ENCODE measurements at places on chromosomes 1 and 21.
A peak's percentile ranks its signal among the peaks of the same experiment; 100 is the strongest.

GRCh38 chr1:168217664-168218063, 8.1 kb upstream of the SFT2D2 start:
- no peak for DNase-seq

DNA sequence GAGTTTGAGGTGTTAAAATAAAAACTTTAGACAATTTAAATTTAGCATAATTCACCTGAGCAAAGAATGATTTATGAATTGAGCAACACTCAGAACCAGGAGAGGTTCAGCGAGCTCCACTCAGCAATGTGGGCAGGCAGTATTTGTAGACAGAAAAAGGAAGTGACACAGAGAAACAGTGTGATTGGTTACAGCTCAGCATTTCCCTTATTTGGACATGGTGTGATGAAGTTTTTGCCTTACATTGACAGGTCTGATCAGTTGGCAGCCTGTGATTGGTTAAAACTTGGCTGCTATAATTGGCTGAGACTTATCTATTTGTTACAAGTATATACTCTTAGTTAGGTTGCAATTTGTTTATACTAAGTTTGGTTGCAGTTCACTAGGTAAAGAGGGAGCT, 621.2 kb upstream of the PRMT6 start:
- DNase-seq, result no peak

DNA sequence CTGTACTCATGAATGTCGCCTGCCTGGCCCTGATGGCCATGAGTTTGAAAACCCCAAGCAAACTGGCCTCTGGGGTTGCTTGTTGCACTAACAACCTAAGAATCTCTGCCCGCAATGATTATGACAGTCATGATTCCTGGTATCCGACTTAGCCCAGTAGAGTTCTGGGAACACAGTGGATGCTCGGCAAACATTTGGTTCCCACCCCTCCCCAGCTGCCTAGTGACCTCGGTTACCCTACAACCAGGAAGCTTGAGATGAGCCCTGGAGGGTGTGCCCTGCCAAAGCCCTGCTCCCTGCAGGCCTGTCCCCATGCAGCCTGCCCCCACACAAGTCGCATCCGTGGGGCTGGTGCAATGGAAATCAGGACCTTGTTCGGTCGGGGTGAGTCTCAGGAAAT, 76.0 kb upstream of the ZBTB40 start:
- DNase-seq, result no peak

DNA sequence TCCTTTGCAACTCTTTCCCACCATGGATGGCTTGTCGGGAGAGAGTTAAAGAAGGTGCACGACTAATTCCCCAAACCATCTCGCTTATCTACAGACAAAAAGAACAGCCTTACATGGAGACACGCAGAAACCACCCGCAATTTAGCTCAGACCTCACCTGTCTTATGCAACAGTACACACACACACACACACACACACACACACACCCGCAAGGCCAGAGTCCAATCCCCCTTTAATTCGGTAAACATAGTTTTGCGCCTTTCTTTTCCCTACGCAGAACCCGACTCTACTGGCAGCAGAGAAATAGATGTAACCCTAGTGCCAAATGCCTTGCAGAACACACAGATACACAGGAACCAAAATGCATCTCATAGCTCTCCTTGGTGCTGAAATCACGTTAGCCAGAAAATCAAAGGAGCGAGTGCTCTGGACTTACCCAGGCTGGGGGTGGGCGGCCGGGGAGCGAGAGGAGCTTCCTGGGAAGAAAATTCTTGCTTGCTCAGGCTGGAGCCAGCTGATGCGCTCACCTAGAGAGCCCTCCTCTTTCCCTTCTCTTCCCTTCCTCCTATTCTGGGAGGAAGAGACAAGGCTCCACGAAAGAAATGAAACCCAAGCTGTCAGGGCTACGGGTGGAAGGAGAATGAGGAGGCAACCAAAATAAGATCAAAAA, 470 bp downstream of the TNR start:
- no peak for DNase-seq

- DNase-seq, result no peak
These were observed 577.7 kb downstream of the MRPL39 start for GRCh38 chr21:25029580-25029979.

GRCh38 chr1:77742011-77742555, 17.6 kb downstream of the USP33 start:
- DNase-seq, result no peak

DNA sequence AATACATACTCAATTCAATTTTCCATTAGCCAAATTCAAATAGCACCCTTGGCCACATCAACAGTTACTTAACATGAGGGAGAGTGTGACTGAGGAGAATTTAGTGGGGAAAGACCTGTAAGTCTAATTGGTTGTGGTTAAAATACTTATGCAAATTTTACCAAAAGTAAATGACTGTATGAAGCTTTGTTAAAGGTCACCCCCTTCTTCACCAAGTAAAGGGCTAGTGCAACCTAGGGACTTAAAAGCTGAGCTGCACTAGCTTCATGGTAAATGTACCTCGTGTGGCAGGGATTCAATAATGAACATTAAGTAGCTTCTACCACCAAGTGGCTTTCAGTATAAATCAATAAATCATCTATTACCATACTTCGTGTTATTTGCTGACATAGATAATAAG, 372.0 kb downstream of the NTNG1 start:
- no peak for DNase-seq

DNA sequence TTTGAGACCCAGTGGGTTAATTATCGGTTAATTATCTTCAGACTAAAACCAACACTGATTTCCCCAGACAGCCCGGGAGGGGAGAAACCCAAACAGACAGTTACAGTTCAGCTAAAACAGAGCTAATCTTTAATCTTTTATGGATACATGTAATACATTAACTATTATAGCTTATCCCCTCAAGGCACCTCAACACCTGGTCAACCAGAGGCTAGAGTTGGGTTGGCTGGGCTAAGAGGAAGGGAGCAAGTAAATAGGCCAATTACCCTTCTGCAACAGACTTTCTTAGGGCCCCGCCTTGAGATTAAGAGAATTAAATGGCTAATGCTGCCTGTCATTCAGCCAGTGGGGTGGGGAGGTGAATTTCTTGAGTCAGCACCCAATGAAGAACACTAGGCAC, 6.6 kb upstream of the MED18 start:
- DNase-seq, result no peak

- DNase-seq, result no peak
These were observed 142.8 kb downstream of the ZZZ3 start for GRCh38 chr1:77539519-77540142.

- no peak for DNase-seq
These were observed 115.5 kb downstream of the MIS18A start for GRCh38 chr21:32163386-32163785.

GRCh38 chr1:154857441-154858215, 12.5 kb downstream of the KCNN3 start:
- no peak for DNase-seq

DNA sequence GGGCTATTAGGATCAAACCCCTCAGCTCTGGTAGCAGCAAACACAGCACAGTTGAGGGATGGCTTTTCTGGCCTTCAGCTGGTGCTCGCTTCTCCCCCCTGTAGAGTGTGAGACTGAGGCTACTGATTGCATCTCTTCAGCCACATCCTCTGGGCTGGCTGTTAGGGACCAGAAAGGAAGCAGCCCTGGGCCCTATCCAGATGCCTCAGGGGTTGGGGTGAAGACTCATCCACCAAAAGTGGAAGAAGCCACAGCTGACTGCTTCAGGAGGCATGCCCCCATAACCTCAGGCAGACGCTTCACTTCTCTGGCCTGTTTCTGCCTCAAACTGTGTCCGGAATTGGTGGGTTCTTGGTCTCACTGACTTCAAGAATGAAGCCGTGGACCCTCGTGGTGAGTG, 6.2 kb upstream of the TMEM200B start:
- DNase-seq, result no peak

- no peak for DNase-seq
These were observed 65.3 kb downstream of the SUSD4 start for GRCh38 chr1:223298701-223299100.

- DNase-seq, result peak; percentile 85
These were observed 2.8 kb downstream of the TAL1 start for GRCh38 chr1:47229031-47229885.

- DNase-seq, result no peak
These were observed 38.6 kb downstream of the SIPA1L2 start for GRCh38 chr1:232591344-232591743.

GRCh38 chr1:6292102-6292501, 31.2 kb upstream of the GPR153 start:
- no peak for DNase-seq

GRCh38 chr1:23187637-23188036, 19.0 kb upstream of the LUZP1 start:
- DNase-seq, result no peak

- no peak for DNase-seq
These were observed 10.5 kb downstream of the CITED4 start for GRCh38 chr1:40851643-40852042.

GRCh38 chr1:108814343-108815125, 42.4 kb downstream of the AKNAD1 start:
- DNase-seq, result no peak

- no peak for DNase-seq
These were observed 25.1 kb downstream of the COL16A1 start for GRCh38 chr1:31678681-31679080.

DNA sequence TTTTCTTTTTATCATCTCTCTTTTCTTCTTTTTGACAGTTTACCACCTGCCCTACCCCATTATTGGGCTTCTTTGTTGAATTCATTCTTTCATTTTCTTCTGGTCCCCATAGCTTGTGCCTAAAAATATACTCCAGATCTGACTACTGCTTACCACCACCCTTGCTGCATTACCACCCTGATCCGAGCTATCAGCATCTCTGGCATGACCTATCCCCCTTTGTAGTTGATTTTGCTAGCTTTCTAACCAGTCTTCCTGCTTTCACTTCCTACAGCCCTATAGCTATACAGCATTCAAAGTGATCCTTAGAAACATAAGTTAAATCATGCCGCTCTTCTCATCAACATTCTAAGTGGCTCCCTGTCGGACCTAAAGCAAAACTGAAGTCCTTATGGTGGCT, 59.4 kb upstream of the MPC2 start:
- no peak for DNase-seq

DNA sequence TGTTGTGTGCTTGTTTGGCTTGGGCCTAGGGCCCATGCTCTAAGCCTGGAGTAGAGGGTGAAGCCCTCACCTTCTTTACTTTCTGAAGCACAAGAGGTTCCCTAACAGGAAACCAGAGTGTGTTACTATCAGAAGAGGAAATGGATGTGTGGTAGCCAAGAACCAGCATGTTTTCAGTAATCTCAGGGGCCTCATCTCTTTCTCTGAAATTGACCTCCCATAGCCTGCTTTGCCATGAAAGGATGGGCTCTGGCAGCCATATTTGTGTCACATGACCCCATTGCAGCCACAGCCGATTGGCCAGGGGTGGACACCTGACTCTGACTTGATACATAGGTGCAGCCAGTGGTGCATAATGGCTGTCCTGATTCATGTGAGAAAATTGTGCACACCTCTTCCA, 18.6 kb downstream of the A3GALT2 start:
- no peak for DNase-seq

DNA sequence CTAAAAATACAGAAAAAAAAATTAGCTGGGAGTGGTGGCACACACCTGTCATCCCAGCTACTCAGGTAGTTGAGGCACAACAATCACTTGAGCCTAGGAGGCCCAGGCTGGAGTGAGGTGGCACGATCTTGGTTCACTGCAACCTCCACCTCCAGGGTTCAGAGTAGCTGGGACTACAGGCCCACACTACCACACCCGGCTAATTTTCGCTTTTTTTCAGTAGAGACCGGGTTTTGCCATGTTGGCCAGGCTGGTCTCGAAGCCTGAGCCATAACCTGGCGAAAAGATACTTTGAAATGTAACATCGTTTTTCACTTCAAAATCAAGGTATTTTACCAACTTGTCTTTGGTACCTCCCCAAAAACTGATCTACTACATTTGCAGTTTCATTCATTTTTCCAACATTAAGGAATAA, 6.1 kb downstream of the GAS5 start:
- no peak for DNase-seq

DNA sequence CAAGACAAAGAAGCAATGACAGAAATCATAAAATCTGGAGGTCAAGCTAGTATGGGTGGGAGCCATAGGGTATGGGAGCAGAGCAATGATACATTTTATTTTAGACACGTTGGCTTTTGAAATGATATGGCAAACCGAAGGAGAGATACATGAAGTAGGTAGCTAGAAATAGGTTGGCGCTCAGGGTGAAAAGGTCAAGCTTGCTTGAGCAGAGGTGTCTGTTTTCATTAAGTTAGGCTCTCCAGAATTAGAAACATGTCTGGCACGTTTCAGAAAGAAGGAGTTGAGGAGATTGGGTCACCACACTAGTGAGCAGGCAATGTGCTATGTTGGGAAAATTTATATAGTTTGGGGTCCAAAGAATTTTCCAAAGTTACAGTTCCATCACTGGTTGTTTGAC, 151.4 kb downstream of the AMY1C start:
- DNase-seq, result no peak

DNA sequence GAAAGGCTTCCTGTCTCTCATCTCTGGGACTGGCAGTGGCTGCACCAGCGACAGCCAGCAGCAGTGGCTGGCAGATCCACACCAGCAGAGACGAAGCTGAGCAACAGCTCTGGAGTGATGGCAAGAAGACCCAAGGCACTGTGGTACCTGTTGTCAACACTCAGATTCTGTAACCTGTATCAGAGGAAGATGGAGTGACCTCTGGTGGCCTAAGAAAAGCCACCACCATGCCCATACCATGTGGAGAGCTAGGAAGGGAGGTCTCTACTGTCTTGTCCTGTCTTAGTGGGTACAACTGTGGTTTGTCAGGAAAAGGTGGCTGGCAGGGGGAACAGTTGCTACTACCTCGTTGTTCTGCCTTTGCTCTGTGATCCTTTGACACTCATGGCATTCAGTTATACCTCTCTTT, 22.5 kb upstream of the RHBDL2 start:
- DNase-seq, result peak; percentile 29

- no peak for DNase-seq
These were observed 26.1 kb upstream of the SMIM12 start for GRCh38 chr1:34885405-34886247.

DNA sequence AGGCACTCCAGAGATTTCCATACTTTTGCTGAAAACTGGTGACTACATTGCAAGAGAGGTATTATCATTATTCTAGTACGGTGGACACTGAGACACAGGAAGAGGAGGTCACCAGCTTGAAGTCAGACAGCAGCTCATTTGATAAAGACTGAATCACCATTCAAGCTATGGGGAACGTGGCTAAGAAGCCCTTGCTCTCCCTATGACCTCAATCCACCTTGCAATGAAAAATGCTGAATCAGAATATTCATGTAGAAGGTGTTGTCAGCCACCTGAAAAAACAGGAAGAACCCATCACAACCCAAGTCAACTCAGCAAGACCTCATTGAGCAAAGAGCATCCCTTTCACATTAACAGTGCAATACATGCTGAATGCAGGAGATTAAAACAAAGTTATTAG, 59.0 kb upstream of the FGGY start:
- DNase-seq, result no peak

Data from hematopoietic multipotent progenitor cell treated with erythropoietin and hydrocortisone succinate and interleukin-3 and kit ligand, for 17 days (in vitro differentiated cells).